Caco-2 (cell line): ENCODE measurements at places on chromosomes 6 and 20.

DNA sequence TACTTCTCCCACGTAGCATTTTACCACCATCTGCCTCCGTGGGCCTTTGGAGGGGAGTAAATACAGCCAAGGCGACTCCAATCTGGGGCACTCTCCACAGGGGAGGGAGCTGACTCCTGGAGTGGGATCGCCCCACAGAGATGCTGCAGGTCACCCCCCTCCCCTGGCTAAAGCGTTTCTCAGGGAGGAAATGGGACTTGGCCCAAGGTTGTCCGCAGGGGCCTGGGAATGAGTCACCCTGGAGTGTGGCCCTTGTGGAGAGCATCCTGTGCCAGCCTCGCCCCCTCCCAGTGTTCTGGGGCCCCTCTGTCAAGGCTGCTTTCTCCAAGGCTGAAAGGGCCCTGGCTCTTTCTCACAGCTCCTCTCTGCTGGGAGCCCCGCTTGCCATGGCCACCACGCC, 84.5 kb upstream of the QKI start:
- H3K36me3 ChIP-seq = no peaks in the 10 kb centered on the region
- H3K4me3 ChIP-seq = no peak overlapping the region
- no peak overlapping the region for H3K27ac ChIP-seq
- no peaks in the 10 kb centered on the region for H3K27me3 ChIP-seq
- H3K4me1 ChIP-seq = peaks cover 8% of the 10 kb centered on the region; the same call in 1 of the 2 replicates

DNA sequence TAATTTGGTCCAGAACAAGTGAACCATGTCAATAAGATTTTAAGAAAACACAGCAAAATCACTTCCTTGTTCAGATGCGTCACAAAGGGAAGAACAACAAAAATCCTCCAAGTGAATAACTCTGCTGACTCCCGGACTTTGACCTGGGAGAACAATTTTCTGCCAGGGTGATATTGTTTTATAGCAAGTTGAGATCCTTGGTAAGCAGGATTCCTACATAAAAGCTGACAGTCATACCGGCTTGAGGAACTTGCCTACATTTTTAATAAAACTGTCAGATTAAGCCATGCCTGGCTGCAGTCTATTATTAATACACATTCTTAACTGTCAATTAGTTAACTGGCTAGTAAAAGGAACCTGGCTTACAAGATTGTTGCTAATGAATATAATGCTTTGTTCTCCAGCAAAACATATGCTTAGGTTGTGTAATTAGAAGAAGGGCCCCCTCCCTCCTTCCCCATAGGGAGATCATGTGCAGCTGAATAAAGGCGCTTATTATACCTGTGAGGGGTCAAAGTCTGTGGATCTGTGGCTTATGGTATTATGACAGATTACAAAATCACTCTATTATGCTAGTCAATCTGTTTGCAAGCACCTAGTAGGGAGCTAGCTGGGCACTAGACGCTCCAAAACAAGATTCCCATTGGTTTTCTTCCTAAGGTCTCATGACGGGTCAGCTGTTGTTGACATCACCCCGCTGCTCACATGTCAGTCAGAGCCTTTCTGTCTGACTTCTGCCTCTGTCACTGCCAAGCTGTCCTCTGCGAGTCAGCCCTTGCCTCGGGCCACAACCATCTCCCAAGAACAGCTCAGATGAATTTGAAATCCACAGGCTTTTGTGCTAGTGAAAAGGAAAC, 44.6 kb upstream of the SEC63 start:
- no peaks in the 10 kb centered on the region for H3K27me3 ChIP-seq
- no peaks in the 10 kb centered on the region for H3K36me3 ChIP-seq
- peaks cover 29% of the 10 kb centered on the region for H3K4me1 ChIP-seq
- H3K27ac ChIP-seq = peak overlapping the region; percentile 91
- DNase-seq = peak; percentile 64
- H3K4me3 ChIP-seq = no peak overlapping the region

DNA sequence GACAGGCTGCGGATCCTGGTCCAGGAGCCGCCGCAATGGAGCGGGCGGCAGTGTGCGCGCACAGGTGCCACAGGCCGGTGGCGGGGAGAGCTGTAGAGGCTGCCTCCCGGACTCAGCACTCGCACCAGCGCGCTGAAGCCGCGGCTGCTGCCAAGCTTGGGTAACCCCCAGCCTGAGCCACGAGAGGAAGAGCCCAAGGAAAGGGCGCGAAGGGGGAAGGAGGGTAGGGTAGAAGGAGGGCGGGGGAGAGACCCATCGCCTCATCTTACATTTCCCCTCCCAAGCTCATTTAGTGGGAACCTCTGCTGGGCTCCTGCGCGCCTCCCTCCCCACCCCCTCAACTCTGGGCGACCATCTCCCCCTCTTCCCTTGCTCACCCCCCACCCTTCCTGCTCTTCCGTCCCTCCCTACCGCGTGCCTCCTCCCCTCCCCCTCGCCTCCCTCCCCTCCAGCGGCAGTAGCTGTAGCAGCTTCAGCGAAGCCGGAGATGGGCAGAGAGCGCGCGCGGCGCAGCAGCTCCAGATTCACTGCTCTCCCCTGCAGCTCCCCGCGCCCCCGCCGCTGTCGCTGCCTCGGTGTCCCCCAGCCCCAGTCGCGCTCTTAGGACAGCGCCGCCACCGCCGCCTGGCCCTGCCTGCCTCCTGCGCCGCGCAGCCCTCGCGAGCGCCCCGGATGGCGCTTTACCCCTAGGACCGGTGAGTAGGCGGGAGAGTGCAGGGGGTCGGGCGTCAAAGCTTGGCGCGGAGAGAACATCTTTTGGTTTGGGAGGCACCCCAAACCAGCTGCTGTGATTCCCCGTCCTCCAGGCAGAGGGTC, at the start of gene FUT9:
Gene FUT9, plus strand, starts transcription at position 457 of the 816 bp plus-strand sequence. CDS start 187,182 bp downstream, outside the sequence.
- no peak within 1 kb of the TSS for H3K4me3 ChIP-seq
- DNase-seq = no peak
- no peaks in the 10 kb centered on the region for H3K4me1 ChIP-seq
- no peak within 1 kb of the TSS for H3K27ac ChIP-seq
- H3K27me3 ChIP-seq = no peaks in the 10 kb centered on the region
- H3K36me3 ChIP-seq = no peaks in the 10 kb centered on the region

DNA sequence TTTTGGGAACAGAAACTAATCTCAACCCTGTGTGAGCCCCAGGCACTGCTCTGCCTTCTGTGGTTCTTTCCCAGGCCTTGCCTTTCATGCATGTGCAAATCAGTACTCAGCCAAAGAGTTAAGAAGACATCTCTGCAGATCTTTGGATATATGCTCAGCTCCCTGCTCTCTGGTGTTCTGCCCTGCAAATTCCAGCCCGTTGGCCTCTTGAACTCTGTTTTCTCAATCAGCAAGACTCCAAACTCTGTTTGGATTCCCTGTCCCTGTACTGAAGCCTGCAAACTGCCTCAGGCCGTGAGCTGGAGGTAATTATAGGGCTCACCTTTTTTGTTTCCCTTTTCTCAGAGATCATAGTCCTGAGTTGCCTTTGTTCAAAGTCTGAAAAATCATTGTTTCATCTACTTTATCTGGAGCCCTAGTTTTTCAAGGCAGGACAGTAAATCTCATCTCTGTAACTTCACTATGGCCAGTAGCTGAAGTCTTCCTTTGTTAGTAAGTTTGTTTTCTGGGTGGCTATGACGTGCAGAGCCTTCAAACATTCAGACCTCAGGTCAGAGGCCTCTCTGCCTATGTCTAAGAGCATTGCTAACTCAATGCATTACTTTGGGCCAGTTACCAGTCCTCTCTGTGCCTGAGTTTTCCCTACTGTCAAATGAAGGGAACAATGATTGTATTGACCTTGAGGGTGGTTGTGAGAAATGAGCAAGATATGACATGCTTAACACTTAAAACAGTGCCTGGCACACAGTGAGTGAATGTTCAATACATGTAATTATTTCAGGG, 15.9 kb upstream of the MDFI start:
- peak; percentile 65 for DNase-seq
- no peaks in the 10 kb centered on the region for H3K27me3 ChIP-seq
- H3K27ac ChIP-seq = peak overlapping the region; percentile 37

DNA sequence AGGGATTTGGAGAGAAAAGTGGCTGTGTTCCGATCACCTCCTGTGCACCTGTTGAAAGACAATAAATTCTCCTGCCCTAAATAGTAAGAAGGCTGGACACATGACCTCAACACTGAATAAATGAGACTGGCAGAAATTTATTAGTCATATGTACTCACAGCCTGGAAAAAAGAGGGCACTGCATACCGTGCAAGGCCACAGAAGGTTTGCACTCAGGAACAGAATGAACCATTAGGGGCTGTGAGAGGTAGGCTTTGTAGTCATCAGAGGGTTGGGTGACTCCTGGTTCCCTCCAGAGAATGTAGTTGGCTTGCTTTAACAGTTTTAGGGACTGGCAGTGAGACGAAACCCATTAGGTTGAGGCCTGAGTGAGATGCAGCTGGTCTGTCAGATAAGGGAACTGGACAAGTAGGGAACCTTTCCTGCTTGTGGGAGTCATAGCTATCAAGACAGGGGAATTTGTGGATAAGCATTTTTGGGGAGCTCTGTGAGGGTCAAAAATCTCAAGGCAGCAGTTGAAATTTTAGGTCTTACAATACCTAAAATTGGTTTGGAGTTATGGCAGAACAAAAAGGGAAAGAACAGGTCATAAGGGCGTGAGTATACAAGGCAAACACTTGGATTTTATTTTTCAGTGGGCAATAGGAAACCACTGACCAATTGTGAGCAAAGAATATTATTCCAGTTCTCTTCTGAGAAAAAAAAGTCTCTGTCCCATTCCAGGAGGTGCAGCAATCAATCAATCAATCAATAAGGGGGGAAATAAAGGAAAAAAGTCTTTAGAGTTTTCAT, 67.9 kb upstream of the BTN3A2 start:
- no peaks in the 10 kb centered on the region for H3K27me3 ChIP-seq
- 0 out of 2 replicates have a peak, but pooled peaks cover 9% of the 10 kb centered on the region for H3K4me1 ChIP-seq
- DNase-seq = no peak
- no peak overlapping the region for H3K27ac ChIP-seq
- no peaks in the 10 kb centered on the region for H3K36me3 ChIP-seq

GRCh38 chr20:31570735-31571617, 34.1 kb upstream of the ID1 start:
- H3K27me3 ChIP-seq = no peaks in the 10 kb centered on the region
- H3K4me1 ChIP-seq = peaks cover 24% of the 10 kb centered on the region
- peak overlapping the region; percentile 98 for H3K27ac ChIP-seq
